Glomerular endothelial cell (primary cell): ENCODE measurements at places on chromosomes 11 and 22. TPM values are rescaled to one million over a fixed set of nuclear protein-coding genes. Genes with fewer than 3 reads are reported as not detected.

DNA sequence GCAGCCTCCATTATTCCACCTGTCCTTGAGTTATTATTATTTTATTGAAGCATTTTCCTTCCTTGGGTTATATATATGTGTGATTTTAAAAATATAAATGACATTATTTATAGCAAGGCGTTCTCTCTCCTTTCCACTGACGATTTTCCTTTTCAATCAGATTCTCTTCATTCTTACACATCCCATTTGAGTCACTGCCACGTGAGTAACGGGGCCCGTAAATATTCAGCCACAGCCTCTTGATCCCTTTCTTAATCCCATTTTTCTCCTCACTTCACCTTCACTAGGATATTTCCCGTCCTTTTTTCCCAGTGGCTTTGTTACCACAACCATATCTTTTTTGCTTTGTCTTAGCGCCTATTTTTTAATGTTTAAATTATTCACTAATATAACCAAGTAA, 396.2 kb downstream of the NTM start:
- no peak for DNase-seq

The TRIM49 gene
- not detected in 2 replicates for total RNA-seq

The AMPD3 gene
- total RNA-seq, result 5.0 and 7.7 TPM in 2 replicates

The LUZP2 gene
- total RNA-seq, result 0.05 and 0.23 TPM in 2 replicates

GRCh38 chr22:44992166-44992565, 17.6 kb downstream of the PHF21B start:
- DNase-seq, result no peak

DNA sequence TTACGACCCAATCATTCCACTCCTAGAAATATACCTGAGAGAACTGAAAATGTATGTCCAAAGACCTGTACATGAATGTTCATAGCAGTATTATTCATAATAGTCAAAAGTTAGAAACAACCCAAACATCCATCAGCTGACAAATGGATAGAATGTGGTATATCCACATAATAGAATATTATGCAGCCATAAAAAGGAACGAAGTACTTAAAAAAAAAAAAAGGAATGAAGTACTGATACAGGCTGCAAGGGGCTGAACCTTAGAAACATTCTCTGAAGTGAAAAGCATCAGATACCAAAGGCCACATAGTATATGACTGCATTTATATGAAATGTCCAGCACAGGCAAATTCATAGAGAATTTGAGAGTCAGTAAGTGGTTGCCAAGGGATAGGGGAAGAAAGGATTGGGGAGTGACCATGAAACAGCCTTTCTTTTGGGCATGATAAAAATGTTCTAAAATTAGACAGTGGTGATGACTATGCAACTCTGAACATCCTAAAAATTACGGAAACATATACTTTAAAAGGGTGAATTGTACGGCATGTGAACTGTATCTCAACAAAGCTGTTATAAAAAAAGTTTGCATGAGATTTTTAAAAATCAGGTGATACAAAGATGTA, 1.8 kb downstream of the TPST2 start:
- DNase-seq, result no peak
